ENCODE measurements at places on chromosomes 3 and 15.

- no peak for DNase-seq
Measured at GRCh38 chr3:71361334-71361890, 222.1 kb downstream of the FOXP1 start.

DNA sequence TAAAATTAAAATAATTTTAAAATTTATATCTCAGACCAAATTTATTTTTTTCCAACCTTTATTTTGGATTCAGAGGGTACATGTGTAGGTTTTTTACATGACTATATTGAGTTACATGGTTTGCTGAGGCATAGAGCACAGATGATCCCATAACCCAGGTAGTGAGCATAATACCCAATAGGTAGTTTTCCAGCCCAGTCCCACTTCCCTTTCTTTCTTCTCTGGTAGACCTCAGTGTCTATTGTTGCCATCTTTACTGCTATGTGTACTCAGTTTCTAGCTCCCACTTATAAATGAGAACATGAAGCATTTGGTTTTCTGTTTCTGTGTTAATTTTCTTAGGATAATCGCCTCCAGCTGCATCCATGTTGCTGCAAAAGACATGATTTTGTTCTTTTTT, 338.1 kb downstream of the EFHB start:
- DNase-seq = no peak

DNA sequence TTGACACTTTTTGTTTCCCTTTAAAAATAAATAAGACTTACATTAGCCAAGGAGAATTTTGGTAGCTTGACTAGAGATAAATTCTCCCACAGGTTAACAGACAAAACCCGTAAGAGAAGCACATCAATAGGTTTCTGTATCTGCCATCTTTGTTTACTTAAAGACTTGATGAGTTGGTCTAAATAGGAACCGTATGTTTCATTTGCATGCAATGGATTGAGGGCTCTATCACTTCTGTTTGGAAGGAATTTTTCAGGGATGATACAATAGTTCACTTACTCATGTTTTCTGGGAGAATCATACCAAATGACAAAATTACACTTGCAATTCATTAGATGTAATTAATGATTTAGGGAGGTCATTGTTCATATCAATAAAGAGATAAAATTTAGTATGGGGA, 631.5 kb upstream of the NR2F2 start:
- DNase-seq = no peak

- no peak for DNase-seq
Measured at GRCh38 chr3:177320765-177321247, 123.5 kb upstream of the TBL1XR1 start.

DNA sequence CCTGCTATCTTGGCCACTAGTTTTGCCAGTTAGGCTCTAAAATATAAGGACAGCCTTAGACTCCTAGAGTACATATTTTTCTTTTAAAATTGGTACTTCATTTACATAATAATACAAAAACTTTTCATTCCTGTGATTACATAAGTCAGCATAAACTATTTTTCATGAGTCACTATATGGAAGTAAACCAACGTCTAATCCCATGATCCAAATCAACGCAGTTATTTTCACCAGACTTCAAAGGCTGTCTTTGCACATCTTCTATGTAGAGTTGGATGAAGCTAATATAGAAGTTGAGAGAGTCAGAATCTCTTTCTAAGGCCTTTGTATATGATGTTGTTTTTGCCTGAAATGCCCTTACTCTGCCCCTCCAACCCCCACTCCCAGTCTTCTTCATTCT, 7.6 kb upstream of the MFSD1 start:
- no peak for DNase-seq

DNA sequence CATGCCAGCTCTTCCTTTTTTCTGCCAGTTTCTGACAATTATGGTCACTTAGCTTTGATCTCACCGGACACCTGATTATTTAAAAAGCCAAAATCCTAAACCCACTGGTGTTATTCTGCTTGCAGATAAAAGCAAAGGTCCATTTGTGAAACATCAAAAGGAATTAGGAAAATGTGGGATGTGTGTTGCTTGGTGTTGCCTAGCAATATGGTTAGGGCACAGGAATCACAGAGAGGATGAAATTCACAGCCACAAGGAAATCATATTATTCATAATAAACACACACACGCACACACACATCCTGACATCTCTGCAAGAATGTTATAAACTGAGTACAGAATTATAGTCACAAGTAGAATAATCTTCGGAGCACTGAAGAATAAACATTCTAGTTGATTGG, 89.3 kb upstream of the BHLHE40 start:
- DNase-seq = no peak
